ENCODE measurements at places on chromosomes 2 and 18.

DNA sequence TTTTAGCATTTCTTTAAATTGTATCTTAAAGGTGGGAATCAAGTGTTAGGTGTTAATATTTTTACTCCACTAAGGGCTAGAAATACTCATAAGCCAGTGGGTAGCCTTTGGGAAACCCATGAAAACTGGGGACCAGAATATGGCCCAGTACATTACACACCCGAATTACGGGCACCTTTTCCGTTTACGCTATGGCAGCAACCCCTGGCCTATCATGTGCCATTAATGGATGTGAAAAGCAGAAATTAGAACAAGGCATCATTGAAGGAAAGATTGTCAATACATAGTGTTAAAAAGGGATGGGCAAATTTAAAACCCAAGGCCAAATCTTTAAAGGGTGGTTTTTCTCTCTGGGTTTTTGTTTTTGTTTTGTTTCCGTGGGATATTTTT, 781 bp downstream of the FARP2 start:
- DNase-seq: peak; percentile 21

DNA sequence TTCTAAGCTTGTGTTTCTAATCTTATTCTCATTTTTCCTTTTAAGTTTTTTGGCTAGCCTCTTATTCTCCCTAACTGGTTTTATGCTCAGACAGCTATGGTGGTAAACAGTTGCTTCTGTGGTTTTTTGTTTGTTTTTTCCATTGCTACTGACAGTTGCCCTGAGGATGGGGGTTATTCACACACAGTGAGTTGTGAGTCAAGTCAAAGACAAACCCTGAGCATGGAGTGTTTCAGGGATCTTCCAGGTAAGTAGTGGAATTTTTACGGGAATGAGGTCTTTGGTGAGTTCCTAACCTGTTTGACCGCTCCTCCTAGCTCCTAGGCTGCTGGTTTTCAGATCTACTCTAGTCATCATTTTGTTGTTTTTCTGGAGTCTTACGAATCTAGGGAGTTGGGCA, 162.8 kb downstream of the ZNF407 start:
- no peak for DNase-seq

DNA sequence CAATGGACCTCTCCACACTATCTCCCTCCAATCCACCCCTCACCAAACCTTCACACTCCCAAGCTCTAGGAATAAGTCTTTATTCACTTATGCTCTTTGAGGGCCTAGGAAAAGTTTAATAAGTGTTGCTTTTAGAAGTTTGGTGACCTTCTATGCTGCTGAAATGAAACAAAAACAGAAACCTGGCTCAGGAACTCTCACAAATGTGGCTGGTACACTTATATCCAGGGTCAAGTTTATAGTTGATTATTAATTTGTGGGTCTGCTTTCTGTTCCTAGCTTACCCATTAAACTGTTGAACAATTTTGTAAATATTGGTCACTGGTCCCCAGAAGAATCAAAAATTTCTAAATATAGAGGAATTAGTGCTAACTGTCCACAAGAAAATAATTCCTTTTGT, 14.2 kb upstream of the ANKRD44 start:
- no peak for DNase-seq

DNA sequence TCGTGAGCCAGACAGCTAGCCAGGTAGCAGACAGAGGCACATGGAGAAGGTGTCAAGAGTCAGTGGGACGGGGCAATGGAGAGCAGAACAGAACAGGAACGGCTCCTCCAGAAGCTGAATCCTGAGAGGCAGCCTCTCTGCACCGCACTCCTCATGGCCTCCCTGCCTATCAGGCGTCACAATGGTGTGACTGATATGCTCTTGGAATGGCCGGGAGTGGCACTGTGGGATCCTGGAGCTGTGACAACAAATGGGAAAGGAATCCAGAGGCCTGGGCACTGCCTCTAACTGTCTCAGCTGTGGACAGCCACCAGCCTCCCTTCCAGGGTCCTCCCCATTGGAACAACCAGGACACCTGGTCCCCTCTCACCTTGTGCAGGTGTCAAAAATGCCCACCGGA, 89.1 kb upstream of the ID2 start:
- no peak for DNase-seq

GRCh38 chr2:212938144-212938793, 213.1 kb downstream of the IKZF2 start:
- DNase-seq: no peak

GRCh38 chr18:70301667-70302066, 12.8 kb downstream of the SOCS6 start:
- peak; percentile 28 for DNase-seq

- no peak for DNase-seq
Measured at GRCh38 chr2:215460682-215461382, 25.0 kb upstream of the FN1 start.

DNA sequence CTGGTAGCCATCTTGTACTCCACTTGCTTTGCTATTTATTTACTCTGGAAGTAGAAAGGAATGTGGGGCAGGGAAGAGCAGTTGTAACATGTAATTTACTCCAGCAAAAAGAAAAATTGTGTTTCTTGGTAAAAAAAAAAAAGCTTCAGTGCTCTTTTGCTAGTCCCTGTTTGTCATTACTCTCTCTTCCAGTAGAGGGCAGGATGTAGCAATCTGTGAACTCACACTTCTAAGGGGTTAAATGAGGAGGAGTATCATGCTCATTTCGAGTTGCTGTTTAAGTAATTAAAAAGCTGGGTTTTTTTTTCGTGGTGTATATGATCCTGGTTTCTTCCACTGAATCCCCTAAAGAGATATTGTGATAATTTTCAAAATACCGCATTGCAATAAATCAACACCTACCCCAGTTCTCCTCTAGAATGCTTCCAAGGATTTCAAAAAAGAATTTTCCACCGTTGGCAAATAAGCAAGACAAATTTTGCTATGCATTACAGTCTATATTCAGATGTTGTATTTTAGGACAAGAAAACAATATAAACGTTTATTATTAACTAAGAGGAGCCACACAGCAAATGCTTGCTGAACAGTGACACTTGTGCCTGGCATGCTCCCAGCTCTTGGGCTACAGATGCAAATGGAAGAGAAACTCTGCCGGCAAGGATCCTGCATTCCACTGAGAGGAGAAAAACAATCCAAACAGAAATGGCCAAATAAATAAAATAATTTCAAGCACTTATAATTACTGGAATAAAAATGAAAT, 261.6 kb downstream of the ASXL3 start:
- DNase-seq: peak; percentile 64

GRCh38 chr2:74021407-74021755, 36.7 kb downstream of the TET3 start:
- no peak for DNase-seq

- DNase-seq: no peak
Measured at GRCh38 chr2:233816771-233817170, 37.6 kb downstream of the HJURP start.

DNA sequence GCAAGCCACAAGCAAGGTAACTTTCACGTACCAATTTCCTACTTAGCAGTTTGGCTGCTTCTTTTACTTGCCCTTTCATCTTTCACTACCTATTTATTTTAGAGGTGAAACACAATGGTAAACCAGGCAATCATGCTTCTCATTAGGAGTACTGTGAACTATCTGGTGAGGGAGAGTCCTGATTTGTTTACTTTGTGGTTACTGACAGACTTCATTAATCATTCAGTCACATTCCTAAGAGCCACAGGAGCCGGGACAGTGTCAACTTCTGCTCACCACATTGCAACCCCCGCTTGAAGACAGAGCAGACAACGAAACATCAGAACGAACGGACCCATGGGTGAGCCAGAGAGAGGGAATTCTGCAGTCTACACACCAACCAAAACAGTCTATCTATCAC, 28.8 kb downstream of the TUBB6 start:
- no peak for DNase-seq

- DNase-seq: no peak
Measured at GRCh38 chr2:17043173-17043572, 377.5 kb upstream of the CYRIA start.

GRCh38 chr2:218343591-218343990, 13.1 kb upstream of the CATIP start:
- DNase-seq: no peak

DNA sequence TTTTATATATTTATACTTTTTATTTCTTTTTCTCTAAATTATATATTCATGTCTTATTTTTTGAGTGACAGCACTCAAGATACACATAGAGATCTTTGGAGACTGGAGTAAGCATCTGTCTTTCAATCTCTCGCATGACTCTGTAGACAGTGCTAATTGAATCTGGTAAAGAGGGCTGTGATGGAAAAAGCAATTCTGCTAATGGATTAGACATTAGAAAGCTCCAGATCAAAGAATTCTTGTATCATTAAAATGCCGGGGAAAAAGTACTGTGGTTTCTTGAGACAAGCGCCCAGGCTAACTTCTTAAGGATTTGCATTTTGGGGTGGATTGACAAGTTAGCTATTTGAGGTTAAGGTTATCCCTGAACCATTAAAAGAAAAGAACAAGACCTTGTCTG, 383.1 kb upstream of the TNP1 start:
- DNase-seq: no peak

DNA sequence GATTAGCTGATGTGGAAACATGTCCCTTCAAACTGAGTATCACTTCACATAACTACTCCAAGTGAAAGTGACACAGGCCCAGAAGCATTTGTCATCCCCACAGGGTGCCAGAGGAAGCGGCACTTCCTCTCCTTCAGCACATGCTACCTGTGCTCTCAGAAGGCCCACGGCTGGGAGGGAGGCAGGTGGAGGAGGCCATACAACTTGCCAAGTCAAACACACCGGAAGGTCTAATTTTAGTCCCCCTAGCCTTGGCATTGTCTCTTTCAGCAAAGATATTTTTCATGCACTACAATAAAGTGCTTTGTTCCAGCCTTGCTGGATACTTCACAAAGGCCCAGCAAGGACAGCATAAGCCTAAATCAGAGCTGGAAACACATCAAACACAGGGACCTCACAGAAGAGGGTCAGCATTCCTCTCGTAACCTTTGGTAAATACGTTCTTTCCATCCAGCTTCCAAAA, 38.0 kb downstream of the VSNL1 start:
- DNase-seq: no peak
